ENCODE measurements at places on chromosomes 2 and 18. TPM values are rescaled to one million over a fixed set of nuclear protein-coding genes. Genes with fewer than 3 reads are reported as not detected.

Gene OTOF
- total RNA-seq = not detected

Gene MATN3
- 0.13 TPM for total RNA-seq

Gene PLGLB1
- 2.5 TPM for total RNA-seq

Gene SYT4
- total RNA-seq = 0.47 TPM

GRCh38 chr2:197852108-197852507, 47.7 kb downstream of the PLCL1 start:
- no peaks in the 10 kb centered on the region for H3K4me1 ChIP-seq
- no peak for DNase-seq
- H3K27me3 ChIP-seq = no peaks in the 10 kb centered on the region

- H3K36me3 ChIP-seq = no peaks in the 10 kb centered on the region
- H3K4me1 ChIP-seq = no peaks in the 10 kb centered on the region
- no peaks in the 10 kb centered on the region for H3K27me3 ChIP-seq
- DNase-seq = no peak
- H3K27ac ChIP-seq = no peak overlapping the region
Measured at GRCh38 chr2:223537651-223538601, 64.2 kb downstream of the SCG2 start.

GRCh38 chr2:89000235-89000634, 308.8 kb downstream of the RPIA start:
- no peaks in the 10 kb centered on the region for H3K27me3 ChIP-seq
- no peaks in the 10 kb centered on the region for H3K36me3 ChIP-seq

DNA sequence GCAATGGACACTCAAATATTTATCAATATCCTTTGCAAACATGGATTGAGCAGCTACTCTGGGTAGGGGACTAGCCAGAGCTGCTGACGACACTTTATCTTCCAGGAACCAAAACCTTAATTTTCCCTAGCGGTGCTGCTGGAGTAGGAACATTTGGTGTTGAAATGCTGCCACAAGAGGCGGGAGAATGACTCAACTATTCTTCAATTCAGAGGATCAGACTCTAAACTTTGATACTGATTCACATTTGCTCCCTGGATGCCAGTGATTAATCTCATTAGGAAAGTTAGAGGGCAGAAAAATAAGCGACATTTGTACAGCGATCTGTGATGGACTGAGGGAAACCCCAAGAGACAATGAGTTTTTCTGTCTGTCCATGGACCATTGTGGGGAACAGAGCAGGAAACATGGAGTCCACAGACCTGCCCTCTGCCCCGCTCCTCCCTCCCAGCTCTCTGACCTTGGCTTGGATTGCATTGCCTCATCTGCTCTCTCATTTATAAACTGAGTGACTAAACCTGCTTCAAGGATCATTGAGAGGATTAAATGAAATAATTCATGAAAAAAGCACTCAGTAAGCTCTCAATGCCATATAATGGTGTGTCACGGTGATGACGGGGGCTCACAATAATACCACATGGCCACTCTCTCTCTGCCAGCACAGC, 12.6 kb upstream of the EPB41L3 start:
- H3K27ac ChIP-seq = no peak overlapping the region
- no peak for DNase-seq
- H3K36me3 ChIP-seq = no peaks in the 10 kb centered on the region
- no peaks in the 10 kb centered on the region for H3K27me3 ChIP-seq

- H3K36me3 ChIP-seq = no peaks in the 10 kb centered on the region
- no peaks in the 10 kb centered on the region for H3K4me1 ChIP-seq
Measured at GRCh38 chr2:85851253-85852151, 37.3 kb downstream of the ST3GAL5 start.

DNA sequence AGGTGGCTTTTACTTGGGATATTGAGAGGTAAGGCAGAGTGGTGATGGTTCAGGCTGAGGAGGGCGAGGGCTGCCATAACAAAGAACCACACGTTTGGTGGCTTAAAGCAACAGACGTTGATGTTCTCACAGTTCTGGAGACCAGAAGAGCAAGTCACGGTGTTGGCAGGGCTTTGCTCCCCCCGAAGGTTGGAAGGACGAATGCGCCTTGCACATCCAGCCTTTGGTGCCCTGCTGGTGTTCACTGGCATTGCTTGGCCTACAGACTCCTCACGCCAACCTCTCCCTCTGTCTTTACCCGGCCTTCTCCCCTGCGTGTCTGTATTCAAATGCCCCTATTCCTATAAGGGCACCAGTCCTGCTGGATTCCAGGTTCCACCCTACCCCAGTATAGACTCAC, 125.4 kb downstream of the TPO start:
- no peaks in the 10 kb centered on the region for H3K27me3 ChIP-seq
- H3K36me3 ChIP-seq = no peaks in the 10 kb centered on the region
- H3K4me3 ChIP-seq = no peak overlapping the region
- H3K27ac ChIP-seq = no peak overlapping the region
- no peak for DNase-seq
- H3K4me1 ChIP-seq = no peaks in the 10 kb centered on the region

GRCh38 chr18:57798713-57799373, 4.3 kb downstream of the ATP8B1 start:
- no peak for DNase-seq
- H3K27me3 ChIP-seq = no peaks in the 10 kb centered on the region
- H3K36me3 ChIP-seq = no peaks in the 10 kb centered on the region
- H3K27ac ChIP-seq = peak overlapping the region; percentile 79
- H3K4me1 ChIP-seq = no peaks in the 10 kb centered on the region
- H3K4me3 ChIP-seq = no peak overlapping the region

- no peak overlapping the region for H3K4me3 ChIP-seq
- H3K27ac ChIP-seq = no peak overlapping the region
- DNase-seq = no peak
- H3K36me3 ChIP-seq = no peaks in the 10 kb centered on the region
Measured at GRCh38 chr2:239710953-239711861, 310.4 kb upstream of the HDAC4 start.

DNA sequence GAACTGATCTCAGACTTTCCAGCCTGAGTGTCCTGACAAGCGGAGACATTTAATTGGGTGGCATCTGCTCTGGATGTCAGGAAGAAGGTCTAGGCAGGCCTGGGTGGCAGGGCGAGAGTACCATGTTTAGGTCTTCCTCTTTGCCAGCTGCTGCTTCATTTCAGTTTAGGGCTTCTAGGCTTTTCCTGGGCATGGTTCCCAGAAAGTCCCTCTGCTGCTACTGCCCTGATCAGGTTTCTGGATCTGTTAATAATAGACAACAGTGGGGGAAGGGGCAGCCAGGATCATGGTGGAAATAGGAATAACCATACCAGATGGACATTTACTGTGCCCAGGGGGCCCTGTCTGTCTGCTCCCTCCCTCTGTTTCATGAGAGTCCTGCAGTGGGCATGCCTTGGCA, 2.3 kb upstream of the PLCD4 start:
- H3K27me3 ChIP-seq = no peaks in the 10 kb centered on the region
- no peaks in the 10 kb centered on the region for H3K36me3 ChIP-seq
- H3K27ac ChIP-seq = no peak overlapping the region
- no peaks in the 10 kb centered on the region for H3K4me1 ChIP-seq
